Activated CD4-positive, alpha-beta T cell treated with anti-CD3 and anti-CD28 coated beads, Interleukin-2, amount 50 U/mL, for 48 hours (primary cell): ENCODE measurements at places on chromosomes 16 and 17.
A peak's percentile ranks its signal among the peaks of the same experiment; 100 is the strongest.

GRCh38 chr17:81090361-81091136 is 55.6 kb downstream of the BAIAP2 start:
- peak; percentile 22 for DNase-seq

DNA sequence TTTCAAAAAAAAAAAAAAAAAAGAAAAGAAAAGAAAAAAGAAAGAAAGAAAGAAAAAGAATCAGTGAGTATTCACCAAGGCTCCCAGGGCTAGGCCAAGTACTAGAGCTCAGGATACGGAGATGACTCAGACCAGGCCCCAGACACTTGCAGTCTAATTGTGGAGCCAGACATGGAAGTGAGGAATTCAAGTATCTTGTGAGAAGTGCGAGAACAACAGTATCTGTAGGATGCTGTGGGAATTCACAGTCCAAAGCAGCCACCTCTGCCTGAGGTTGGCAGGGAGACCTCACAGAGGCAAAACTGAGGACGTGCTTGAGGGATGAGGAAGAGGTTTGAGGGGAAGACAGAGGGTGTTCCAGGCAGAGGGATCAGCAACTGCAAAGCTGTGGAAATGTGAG is 14.0 kb upstream of the ALDOA start:
- DNase-seq: no peak

- DNase-seq: no peak
Observed at GRCh38 chr16:85970738-85971137, 71.8 kb downstream of the IRF8 start.

- peak; percentile 7 for DNase-seq
Observed at GRCh38 chr16:23597003-23597756, 1.1 kb upstream of the NDUFAB1 start.

- DNase-seq: peak; percentile 34
Observed at GRCh38 chr17:65557349-65558310, 3.8 kb downstream of the AXIN2 start.

GRCh38 chr17:61757168-61757567 is 106.2 kb downstream of the BRIP1 start:
- no peak for DNase-seq

- DNase-seq: no peak
Observed at GRCh38 chr16:86324320-86324719, 186.0 kb upstream of the FOXF1 start.

- no peak for DNase-seq
Observed at GRCh38 chr17:3724378-3725077, 825 bp downstream of the HASPIN start.

GRCh38 chr17:43840814-43841213 is 6.2 kb upstream of the CD300LG start:
- no peak for DNase-seq

DNA sequence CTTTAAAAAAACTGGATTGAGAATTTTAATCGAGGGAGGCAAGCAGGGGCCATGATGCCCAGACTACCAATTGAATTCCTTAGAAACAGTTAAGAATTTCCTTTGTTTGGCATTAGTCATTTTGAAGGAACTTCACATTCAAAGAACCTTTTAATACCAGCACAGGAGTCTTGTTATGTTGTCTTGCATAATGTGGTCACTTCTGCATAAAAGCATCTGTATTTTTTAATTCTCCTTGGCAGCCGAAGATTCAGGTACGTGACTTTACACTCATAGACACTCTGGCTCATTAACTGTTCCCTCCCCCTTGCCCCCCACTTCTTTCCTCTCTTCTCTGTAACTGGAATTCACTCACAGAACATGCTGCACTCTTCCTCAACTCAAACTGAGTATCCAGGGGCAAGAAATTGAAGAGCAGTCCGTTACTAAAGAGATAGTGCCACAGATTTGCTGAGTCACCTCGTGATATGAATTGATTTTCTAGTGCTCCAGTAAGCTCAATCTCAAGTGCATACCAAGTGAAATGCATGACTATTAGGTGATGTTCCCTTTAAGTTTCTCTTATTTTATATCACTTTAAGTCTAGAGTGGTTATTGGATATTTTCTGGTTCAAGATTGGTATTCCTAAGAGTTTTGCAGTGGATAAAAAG is 572.2 kb upstream of the SOX9 start:
- no peak for DNase-seq

DNA sequence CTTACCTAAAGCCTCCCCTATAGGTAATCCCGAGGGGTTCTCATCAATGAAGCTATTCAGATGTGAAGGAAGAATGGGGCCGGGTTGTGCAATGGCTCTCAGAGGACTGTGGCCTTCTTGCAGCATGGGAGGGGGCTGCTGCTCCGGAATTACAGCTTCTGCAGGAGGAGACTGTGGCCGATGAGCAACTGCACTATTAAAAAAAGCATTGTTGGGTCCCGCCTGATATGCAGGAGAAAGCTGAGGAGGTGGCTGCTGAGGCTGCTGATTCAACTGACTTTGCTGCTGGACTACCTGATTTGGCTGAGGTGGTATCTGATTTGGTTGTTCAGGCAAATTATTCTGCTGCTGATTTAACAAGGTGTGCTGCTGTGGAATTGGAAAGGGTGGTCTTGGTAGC is 64.8 kb downstream of the CACNG1 start:
- no peak for DNase-seq

- no peak for DNase-seq
Observed at GRCh38 chr17:22270381-22270780, 578.1 kb downstream of the KCNJ18 start.

DNA sequence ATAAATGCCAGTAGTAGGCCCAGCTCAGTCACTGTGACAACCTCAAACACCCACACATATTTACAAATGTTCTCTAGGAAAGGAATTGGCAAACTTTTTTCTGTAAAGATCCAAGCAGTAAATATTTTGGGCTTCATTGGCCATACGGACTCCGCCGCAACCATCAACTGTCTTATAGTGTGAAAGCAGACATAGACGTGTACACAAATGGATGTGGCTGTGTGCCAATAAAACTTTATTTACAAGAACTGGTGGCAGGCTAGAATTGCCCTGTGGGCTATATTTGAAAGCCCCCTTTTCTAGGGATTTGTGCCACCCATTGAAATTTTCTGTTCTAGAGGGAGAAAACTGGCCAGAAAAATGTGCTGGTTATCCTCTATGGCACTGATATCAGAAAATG is 683.8 kb upstream of the EEF2KMT start:
- DNase-seq: no peak

DNA sequence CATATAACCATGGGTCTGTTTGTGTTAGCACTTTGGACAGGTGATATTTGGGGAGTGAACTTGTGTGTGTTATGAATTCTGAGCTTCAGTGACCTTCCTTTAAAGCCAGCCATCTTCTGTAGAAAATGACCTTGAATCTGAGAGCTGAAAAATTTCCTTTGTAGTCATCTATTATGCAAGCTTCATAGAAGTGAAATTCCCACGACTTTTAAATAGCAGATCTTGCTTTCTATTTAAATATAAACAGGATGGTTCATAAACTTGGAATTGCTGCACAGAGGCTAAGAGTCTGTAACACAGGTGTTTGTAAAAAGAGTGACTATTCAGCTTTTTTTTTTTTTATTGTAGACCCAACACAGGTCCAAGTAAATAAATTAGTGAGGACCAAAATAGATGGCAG is 85.5 kb downstream of the MARCHF10 start:
- no peak for DNase-seq

DNA sequence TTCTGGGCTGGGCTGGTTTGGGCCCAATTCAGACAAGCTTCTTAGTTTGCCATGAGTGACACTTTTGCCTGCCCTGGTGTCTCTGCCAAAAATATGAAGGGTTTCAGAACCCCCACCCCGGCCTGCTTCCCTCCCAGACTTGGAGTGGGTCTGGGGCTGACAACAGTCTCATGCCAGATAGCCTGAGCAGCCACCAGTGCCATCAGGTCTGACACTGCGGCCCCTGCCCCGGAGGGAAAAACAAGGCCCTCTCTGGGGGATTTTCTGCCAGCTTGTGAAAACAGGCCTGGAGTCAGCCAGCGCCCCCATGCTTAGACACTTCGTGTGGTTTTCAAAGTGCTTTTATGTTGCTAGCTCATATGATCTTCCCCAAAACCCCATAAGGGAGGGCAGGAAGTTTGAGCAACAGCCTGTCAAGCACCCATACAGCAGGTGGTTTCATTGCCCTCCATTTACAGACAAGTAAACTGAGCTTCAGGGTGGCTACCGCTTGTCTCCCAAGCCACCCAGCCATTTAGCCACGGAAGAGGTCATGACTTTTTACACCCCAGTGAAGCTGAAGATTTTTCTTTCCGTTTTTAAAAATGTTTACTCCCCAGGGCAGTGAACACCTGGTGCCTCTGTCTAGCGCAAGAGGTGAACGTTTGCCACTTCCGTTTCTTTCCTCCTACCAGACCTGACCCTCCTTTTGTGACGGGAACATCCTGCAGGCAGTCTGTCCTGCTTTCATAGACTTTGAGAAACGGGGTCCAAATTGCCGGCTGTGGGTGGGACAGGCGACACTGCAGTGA is 300.6 kb downstream of the SEC14L1 start:
- DNase-seq: peak; percentile 75

- DNase-seq: peak; percentile 15
Observed at GRCh38 chr17:77963441-77963840, 4.9 kb downstream of the TNRC6C start.

GRCh38 chr17:77282524-77283515 is 142.1 kb downstream of the SEC14L1 start:
- peak; percentile 23 for DNase-seq

DNA sequence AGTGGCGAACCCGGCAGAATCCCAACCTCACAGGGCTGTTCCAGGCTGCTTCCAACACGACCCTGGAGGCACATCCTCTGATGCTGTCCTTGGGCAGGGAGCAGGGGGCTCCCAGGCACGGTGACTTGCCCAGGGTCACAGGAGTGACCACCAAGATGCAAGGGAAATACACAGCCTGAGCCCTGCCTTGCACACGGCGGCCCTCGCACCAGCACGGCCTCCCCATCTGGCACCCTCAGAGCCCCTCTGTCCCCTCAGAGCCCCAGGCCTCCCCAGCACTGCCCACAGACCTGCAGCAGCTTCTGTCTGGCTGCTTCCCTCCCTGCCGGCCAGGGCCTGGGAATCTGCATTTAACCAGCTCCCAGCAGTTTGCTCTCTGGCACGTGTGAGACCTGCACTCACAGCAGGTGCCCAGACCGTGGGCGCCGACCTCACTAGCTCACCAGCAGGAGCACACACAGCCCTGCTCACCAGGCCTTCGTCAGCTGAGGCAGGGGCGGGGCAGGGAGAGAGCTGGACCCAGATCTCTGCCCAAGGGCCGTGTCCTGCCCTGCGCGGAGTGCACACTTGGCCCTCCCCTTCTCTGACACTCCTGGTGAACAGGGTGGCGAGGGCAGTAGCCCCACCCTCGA is 29.7 kb upstream of the ZC3H18 start:
- DNase-seq: no peak

DNA sequence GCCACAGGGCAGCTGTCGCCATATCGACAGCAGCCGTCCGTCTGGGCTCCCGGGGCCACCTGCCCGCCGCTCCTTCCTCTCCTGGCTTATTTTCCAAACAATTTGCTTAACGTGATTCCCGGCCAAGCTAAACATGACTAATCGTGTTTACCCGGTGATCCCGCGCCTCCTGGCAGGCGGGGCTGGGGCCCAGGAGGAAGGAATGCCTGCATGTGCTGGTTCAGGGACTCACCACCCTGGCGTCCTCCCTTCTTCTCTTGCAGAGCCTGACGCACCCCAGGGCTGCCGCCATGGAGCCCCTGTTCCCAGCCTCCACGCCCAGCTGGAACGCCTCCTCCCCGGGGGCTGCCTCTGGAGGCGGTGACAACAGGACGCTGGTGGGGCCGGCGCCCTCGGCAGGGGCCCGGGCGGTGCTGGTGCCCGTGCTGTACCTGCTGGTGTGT is 6.1 kb downstream of the SSTR5 start:
- no peak for DNase-seq

- no peak for DNase-seq
Observed at GRCh38 chr16:89892635-89893034, 19.2 kb downstream of the TCF25 start.

DNA sequence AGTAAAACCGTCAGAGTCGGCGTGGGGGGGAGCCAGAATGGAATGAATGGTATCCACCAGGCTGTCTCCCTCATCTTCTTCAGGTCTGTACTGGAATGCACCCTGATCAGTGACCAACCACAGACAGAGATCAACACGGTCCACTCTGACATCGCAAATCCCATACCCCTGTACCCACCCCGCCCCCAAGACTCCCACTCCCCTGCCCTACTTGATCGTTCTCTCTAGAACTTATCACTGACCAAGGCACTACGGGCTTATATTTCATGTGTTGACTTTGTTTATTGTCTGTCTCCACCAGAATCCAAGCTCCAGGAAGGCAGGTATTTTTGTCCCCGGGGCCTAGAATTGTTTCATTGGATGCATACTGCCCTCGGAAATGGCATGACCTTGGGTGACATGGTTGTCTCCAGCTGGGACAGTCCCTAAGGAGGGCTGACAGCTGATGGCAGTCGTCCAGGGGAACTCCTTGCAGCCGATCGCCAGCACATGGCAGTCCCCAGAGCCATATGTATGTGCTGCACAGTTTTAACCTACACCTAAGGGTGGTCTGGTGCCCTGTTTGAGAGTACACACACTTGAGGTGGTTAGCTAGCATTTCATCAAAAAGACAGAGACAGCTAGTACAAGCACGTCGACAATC is 526 bp upstream of the MFSD6L start:
- no peak for DNase-seq

DNA sequence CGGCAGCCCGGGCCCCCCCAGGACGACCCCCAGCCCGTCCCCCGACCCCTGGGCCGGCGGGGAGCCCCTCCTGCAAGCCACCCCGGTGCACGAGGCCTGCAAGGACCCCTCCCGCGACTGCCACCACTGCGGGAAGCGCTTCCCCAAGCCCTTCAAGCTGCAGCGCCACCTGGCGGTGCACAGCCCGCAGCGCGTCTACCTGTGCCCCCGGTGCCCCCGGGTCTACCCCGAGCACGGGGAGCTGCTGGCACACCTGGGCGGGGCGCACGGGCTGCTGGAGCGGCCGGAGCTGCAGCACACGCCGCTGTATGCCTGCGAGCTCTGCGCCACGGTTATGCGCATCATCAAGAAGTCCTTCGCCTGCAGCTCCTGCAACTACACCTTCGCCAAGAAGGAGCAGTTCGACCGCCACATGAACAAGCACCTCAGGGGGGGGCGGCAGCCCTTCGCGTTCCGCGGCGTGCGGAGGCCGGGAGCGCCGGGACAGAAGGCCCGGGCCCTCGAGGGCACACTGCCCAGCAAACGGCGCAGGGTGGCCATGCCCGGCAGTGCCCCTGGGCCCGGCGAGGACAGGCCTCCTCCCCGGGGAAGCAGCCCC is 15.6 kb upstream of the ZFPM1 start:
- peak; percentile 69 for DNase-seq

DNA sequence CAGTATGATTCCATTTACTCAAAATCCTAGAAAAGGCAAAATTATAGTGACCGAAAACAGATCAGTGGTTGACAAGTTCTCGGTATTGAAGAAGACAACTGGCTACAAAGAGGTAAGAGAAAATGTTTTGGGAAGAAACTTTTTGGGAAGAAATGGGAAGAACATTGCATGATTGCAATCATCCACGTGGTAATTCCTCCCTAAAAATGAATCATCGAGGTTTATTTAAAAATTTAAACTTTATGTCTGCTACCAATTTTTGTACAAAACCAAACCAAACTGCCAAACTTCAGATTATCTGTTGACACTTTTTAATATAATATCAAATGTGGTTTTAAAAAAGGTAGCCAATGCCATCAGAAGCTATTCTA is 8.1 kb downstream of the SMURF2 start:
- no peak for DNase-seq
